ENCODE measurements at places on chromosomes 2 and 18.

GRCh38 chr2:15040429-15041084 is 408.0 kb downstream of the LRATD1 start:
- no peak for DNase-seq

DNA sequence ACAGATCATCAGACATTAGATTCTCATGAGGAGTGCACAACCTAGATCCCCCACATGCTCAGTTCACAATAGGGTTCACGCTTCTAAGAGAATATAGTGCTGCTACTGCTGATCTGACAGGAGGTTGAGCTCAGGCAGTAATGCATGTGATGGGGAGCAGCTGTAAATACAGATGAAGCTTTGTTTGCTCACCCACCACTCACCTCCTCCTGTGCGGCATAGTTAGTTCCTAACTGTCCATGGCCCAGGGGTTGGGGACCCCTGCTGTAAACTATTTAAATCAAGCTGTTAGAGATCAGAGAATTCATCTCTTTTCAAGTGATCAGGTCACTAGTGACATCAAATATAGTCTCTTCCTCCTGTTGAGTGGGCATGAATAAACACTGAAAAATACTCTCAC is 88.8 kb upstream of the ACVR2A start:
- DNase-seq: no peak

DNA sequence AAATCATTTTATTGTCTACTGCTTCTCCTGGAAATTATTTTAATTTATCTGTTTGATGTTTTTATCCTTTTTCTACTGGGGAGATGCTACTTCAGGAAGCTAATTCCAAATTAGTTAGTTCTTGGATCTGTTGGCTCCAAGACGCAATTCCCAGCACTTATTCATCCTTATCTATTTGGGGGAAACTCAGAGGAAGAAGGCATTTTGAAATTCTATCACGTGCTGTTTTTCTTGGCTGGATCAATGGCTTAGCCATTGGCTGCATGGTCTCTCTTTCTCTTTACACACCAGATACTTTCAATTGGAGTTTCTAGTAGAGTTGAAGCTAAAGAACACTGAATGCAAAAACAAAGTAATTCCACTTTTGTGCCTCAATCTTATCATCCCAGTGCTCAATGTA is 98.3 kb downstream of the RAPGEF4 start:
- no peak for DNase-seq

- no peak for DNase-seq
These were observed 86.9 kb upstream of the EML6 start for GRCh38 chr2:54636415-54637139.

- DNase-seq: no peak
These were observed 195.8 kb upstream of the SMAD2 start for GRCh38 chr18:48126240-48126639.

DNA sequence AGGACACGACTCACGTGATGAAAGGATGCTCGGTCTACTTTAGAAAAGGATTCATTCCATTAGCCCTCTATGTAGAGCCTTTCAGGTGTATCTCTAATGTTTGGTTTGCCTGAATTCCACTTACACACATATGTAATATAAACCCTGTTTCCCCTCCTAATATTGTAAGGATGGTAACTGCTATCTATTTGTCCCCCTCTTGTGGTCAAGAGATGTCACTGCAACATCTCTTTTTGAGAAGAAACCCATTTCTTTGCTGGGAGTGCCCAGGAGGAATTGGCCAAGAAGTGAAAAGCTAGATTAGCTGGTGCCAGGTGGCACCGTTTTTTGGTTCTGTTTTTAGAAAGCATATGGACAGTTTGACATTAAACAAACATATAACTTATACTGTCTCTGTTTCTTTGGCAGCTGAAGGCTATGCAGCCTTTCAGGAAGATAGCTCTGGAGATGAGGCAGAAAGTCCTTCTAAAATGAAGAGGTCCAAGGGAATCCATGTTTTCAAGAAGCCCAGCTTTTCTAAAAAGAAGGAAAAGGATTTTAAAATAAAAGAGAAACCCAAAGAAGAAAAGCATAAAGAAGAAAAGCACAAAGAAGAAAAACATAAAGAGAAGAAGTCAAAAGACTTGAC is 41.2 kb downstream of the RALBP1 start:
- no peak for DNase-seq

DNA sequence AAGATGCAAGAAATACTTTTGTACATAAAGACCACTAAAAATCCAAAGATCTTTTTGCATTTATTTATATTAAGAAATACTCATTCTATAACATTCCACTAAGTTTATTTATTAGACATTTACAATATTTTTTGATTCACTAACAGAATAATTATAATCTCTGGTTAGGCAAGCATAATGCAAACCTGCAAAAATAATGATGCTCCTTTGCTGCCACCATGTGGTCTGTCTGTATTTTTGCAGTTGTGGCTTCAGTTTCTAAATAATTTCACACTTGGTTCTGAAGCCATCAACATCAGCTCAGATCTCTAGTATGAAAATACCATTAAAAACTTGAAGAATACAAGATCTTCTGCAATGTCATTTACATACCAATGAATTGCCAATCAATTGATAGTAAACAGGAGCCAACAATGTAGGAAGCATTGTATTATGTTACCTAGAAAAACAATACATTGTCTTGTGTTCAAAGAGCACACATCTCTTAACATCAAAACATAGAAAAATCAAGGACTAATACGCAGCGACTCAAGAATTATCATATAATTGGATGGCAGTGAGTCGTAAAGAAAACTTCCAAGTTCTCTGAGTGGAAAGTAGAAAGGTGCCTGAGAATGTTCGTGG is 28.8 kb upstream of the WDR75 start:
- DNase-seq: peak; percentile 27

DNA sequence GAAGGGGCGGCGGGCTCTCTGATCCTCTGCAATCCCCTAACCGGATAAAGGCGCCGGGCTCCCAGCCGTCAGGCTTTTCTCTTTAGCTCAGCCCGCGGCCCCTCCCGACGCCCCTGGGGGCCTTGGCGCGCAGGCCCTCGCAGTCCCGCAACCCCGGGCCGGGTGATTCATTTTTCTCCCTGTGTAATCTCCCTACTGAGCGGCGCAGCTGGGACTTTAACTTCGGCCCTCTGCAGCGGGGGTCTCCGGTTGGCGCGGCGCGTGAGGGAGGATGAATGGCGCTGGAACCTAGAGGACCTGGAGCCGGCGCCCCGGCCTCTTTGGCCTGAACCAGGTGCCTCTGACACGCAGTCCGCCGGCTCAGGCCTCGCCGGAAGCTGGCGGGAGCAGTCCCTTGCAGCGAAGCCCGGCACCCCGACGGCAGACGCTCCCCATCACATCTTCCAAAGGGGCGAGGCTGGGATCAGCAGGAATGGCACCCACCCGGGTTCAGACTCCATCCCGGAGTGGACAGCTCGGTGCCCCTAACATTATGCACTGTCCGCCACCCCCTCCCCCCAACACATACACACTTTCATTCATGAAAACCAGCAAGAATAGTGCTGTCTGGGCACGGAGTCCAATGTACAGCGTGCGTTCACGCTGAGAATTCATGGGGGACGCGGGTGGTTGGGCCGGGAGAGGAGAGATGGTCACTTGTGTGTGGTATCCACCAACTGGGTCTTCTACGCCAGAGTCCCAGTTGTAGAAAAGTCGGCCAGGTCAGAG is 1.2 kb downstream of the CNGA3 start:
- no peak for DNase-seq

DNA sequence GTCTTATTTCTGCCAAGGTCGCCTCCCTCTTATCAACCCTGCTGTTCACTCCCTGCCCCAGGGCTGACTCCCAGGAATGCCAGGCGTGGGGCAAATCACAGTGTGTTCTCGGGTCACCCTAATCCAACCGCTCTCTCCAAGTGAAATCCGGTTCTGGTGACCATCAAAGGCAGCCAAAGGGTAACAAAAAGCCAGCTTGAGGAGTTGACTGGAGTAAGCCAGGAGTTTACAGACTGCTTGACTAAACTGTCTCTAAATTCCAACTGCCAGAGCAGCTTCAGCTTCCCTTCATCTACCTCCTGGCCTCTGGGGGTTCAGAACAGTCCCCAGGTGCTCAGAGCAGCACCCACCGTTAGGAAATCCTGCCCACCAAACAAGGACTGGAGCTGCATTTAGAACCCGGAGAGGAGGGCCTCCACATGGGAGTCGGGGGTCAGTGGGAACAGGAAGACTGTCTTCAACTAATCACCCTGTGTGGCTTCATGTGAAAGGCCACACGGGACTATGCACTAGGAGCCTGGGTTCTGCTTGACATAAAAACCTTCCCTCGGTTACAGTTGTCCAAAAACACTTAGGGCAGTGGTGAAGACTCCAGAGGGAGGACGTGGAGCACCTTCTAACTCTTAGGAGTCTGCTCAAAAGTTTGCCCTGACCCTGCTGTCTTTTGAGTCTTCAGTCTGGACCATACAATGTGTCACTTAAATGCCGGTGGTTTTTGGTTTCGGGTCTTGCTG is 24.2 kb upstream of the MCFD2 start:
- no peak for DNase-seq

- DNase-seq: no peak
These were observed 108.4 kb downstream of the TACR1 start for GRCh38 chr2:75090770-75091515.

DNA sequence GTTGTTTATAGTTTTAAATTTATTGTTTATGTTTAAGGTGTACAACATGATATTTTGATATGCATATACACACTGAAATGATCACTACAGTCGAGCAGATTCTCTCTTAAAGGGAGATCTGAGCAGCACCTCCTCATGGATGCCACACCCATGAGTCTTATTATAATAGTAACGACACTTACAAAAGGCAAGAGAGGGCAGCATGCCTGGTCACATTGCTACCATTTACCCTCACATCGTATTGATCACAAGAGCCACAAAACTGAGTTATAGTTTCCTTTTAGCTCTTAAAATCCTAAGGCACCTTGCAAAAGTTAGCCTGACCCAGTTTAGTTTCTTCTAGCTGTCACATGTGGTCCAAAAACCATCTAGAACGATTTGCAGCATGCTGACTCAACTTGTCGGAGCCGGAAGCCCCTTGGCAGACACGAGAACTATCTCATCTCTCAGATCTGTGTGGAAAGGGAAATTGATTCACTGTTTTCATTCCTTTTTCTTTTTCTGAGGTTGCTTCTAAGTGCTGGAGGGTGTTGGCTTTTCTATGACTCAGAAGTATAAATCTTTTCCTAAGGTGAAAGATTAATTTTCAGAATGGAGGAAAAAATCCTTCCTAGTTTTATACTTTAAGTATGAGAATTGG is 85.3 kb downstream of the CDC42EP3 start:
- no peak for DNase-seq

- no peak for DNase-seq
These were observed 240.2 kb downstream of the DYSF start for GRCh38 chr2:71693286-71694270.

DNA sequence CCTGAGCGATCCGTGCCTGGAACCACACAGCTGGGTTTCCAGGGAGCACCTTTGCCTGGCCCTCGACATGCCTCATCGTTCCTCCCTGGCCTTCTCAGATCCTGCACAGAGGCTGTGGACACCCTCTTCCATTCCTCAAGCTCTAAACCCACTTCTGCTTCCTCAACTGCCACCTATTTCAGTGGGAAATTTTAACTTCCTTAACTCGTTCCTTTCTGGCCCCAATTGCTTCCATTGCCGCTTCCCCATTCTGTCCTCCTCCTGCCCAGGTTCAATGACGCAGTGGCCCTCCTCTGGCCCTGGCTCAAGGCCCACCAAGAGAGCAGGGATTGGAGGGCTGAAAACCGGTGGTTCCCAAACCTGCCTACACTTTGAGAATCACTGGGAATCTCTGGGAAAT is 4.8 kb upstream of the B3GNT7 start:
- DNase-seq: peak; percentile 13

- no peak for DNase-seq
These were observed 47.1 kb upstream of the XIRP2 start for GRCh38 chr2:166841152-166841551.

- DNase-seq: no peak
These were observed 511.6 kb downstream of the PLCL1 start for GRCh38 chr2:198315791-198316630.

DNA sequence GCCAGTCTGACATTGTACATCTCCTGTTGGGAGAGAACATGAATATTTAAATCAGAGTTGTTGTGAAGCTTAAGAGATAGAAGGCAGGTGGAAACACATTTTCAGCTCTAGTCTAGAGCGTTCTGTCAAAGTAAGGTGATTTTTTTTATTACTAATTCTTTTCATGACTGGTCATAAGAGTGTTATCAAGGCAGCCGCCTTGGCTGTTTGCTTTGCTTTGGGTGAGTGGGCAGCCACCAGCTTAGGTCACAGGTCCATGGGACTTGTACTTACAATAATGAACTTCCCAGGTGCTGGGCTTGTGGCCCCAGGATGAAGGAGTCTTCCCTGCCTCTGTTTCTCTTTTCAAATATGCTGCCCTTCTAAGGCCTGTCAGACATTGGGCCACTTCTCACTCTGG is 256.3 kb downstream of the SRBD1 start:
- no peak for DNase-seq

GRCh38 chr2:241546771-241547498 is 11.6 kb upstream of the BOK start:
- no peak for DNase-seq

- no peak for DNase-seq
These were observed 9.7 kb downstream of the PROKR1 start for GRCh38 chr2:68653034-68653433.

- DNase-seq: no peak
These were observed 70.3 kb downstream of the ANTXR1 start for GRCh38 chr2:69083235-69083748.

DNA sequence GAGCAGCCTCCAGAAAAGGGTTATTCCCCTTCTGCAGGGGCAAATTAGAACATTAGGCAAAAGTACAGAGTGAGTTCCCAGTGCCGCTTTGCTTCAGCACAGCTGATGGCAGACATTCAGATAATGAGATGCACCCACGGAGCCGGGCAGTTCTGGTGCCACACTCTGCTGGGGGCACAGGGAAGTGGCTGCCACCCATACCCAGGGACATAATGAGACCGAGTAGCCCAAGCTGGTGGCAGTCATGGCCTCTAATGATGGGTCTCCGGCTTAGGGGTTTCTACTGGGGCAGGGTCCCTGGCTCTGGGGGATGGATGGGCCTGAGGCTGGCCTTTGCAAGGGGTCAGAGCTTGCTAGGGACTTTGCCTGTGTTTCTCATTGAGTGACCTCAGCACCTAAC is 26.2 kb downstream of the GLI2 start:
- no peak for DNase-seq

DNA sequence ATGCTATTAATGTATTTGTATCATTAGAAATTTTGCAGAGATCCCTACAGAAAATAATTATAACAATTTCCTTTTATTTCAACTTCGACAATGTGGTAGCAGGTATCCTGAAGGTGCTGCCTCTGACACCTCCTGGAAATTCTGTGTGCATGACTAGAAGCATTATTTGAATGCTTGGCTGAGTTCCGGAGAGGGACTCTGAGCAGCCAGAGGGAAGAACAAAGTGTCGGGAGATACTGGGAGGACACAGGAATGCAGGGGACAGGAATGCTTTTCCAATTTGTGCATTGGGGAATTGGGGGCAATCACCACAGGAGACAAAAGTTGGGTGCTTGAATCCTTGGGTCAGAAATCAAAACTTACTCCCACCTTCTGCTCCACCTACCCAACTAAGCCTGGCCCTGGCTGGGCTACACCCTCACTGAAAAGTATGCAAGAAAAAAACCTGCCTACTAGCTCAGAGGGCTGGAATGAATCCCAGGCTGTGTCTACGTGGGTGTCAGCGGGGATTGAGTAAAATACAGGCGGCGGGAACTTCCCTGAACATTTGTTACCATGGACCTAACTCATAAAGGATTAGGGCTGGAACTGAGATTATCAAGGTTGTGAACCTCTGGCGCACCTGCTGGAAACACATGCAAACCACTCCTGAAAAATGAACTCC is 299.3 kb downstream of the SOX11 start:
- DNase-seq: no peak

Measured in frontal cortex (tissue), 4 donors.